ENCODE measurements at places on chromosomes 12 and 14.

GRCh38 chr12:85641796-85642195 is 194.4 kb downstream of the RASSF9 start:
- DNase-seq: no peak

DNA sequence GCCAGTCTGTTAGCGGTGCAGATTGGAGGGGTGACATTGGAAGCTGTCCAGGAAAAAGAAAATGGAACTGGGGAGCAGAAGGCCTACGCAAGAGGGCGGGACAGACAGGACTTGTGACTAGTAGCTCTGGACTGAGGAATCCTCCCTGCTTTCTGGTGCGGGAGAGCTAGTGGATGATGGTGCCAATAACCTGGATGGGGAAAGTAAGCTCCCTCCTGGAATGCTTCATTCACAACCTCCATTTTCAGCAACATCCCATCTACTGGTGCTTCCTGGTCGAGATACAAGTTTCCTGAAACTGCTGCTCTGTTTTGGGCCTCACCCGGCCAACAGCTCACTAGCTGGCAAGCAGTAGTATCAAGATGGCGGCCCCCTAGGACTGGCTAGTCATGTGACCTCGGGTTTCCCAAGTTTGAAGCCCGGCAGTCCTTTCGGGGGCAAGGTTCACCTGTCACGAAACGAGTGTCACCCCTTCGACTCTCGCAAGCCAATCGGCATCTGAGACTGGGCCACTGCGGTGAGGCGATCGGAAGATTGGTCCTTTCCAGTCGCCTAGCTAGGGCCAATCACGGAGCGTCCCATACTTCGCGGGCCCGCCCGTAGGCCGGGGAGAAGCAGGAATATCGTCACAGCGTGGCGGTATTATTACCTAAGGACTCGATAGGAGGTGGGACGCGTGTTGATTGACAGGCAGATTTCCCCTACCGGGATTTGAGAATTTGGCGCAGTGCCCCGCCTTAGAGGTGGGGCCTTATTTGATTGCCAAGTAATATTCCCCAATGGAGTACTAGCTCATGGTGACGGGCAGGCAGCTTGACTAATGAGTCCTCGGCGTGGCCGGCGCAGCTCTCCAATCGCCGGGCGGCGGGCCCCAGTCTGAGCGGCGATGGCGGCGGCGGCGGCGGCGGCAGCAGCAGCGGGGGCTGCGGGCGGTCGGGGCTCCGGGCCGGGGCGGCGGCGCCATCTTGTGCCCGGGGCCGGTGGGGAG is at the start of gene PABPN1:
Gene PABPN1 (plus strand): TSS at position 874 of the 988 bp plus-strand sequence. CDS start 13 bp downstream, at position 887.
- peak; percentile 75 for DNase-seq

DNA sequence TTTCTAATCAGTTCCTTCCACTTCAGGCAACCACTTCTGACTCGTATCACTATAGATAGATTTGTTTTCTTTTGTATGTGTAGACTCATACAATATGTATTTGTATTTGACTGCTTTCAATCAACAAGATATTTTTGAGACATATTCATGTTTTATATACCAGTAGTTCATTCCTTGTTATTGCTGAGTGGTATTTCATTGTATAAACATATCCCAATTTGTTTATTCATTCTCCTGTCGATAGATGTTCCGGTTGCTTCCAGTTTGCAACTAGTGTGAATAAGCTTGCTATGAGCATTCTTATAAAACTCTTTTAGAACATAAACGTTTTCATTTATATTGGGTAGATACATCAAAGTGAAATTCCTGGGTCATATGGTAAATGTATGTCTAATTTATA is 119.2 kb downstream of the FIGNL2 start:
- DNase-seq: no peak

DNA sequence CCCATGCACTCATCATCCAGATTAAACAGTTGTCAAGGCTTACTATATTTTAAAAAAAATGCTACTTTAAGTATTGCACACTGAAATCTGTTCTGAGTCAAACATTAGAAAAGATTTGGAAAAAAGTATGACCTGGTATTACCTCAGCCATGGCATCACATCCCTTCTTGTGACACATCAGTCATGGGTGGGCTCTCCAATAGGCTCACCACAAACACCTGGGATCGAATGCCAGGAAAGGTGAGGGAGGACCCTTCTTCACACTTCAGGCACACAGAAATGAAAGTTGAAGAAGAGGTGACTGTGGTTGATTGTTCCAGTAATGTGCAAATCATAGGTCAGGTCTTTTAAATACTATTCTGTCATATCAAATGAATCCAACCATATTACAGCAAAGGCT is 36.6 kb upstream of the GZMB start:
- DNase-seq: no peak

GRCh38 chr12:110564471-110564991 is 18.6 kb downstream of the PPTC7 start:
- DNase-seq: no peak

GRCh38 chr14:79709573-79709972 is 501.7 kb downstream of the DIO2 start:
- DNase-seq: no peak

- DNase-seq: no peak
Observed at GRCh38 chr14:61488417-61489401, 167.3 kb downstream of the PRKCH start.

DNA sequence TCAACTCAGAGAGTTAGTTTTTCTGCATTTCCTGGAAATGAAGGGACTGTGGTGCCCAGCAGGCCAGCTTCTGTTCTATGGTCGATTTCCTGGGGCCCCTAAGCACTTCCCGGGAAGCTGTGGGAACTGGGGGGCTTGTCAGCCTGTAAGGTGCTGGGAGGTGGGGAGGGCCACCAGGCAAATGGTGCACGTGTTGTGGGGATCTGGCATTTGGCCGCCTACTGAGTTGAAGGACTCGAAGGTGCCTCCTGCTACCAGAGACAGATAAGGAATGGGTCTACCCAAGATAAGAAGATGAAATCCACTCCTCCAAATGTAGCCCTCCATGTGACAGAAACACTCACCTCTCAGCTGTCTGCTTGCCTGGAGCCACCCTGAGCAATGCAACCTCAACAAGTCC is 341.7 kb downstream of the DPF3 start:
- DNase-seq: no peak

DNA sequence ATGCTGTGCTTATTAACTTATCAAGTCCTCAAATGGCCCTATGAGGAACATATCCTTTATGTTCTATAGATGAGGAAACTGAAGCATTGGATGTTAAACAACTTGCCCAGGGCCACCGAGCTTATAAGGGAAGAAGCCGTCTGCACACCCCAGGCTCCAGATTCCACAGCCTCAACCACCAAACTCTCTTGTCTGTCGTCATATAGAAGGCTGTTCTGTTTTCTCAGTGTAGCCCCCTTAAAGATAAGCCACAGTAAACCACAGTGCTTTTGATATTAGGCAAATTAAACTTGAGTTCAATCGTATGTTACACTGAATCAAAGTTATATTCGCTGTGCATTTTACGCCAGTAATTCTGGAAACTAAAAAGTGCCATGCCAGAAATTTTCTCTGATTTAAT is 116.7 kb downstream of the PRKCH start:
- DNase-seq: no peak

DNA sequence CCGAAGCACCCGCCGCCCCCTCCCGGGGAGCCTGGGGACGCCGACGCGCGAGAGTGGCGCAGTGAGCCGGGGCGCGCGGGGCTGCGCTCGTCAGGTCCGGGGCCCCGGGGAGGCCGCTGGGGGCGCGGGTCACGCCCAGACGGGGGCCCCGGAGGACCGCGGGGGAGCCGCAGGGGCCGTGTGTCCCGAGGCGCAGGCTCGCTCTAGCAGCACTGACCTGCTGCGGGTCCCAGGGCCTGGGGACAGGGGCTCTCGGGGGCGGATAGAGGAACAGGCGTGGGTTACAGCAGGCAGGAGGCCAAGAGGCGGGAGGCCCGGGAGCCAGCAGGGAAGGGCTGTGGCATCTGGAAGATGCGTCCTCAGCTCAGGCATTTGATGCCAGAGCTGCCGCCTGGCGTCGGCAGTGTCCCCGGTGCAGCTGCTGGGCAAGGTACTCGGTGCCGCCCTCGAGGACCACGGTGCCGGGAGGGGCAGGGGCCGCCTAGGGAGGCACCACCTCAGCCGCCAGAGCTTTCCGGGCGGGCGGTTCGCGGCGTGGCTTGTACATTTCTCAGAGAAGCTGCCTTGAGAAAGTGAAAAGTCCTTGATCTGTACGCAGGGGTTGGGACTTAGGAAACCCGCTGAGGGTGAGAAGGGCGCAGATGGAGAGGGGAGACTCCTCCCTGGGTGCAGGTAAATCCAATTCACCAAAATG is 1.2 kb downstream of the WNT5B start:
- DNase-seq: no peak

Measured in cortex of kidney (tissue), 1 donor.